ENCODE measurements at places on chromosomes 13 and 19.

GRCh38 chr19:45908956-45909355, 5.6 kb downstream of the NANOS2 start:
- no peak for DNase-seq

DNA sequence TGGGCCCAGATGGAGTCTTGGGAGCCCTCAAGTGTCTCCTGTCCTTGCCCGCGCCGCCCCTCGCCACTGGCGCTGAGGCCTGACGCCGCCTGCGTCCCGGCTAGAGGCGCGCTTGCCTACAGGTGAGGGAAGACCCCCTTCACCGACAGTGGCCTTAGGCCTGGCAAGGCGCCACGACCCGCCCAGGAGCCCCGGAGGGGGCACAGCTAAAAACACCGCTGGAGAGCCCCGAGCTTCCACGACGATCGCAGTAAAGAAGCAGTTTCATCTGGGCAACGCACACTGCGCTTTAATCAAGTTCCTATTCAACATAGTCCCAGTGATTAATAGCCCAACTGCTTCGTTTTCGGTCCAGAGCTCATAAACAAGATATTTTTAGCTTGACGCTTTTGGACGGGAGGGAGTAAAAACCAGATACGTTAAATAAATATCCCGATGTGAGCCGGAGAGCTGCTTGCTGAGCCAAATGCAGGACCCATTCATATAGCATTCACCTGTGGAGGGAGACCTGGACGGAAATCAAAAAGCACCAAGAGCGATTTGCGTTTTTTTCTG, 1.5 kb upstream of the CEBPA start:
- no peak for DNase-seq

DNA sequence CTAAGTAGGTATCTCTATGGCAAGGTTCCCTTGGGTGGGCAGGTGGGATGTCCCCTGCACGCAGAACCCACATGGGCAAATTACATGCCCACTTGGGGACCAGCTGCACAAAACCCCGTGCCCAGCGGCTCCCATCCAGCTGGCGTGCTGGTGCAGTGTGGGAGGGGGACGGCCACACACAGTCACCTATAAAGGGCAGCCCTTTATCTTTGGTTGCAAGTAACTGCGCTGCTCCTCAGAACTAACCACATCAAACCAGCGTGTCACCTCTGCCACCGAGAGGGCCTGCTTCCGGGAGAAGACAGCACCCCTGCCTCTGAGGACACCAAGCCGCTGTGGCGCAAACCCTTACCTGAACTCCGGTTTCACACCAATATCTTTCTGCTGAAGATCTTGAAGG, 32.2 kb downstream of the ANKRD27 start:
- DNase-seq, result no peak

- no peak for DNase-seq
Observed at GRCh38 chr19:5943623-5944022, 29.6 kb downstream of the CAPS start.

GRCh38 chr19:1764729-1765128, 11.4 kb downstream of the ONECUT3 start:
- DNase-seq, result no peak

DNA sequence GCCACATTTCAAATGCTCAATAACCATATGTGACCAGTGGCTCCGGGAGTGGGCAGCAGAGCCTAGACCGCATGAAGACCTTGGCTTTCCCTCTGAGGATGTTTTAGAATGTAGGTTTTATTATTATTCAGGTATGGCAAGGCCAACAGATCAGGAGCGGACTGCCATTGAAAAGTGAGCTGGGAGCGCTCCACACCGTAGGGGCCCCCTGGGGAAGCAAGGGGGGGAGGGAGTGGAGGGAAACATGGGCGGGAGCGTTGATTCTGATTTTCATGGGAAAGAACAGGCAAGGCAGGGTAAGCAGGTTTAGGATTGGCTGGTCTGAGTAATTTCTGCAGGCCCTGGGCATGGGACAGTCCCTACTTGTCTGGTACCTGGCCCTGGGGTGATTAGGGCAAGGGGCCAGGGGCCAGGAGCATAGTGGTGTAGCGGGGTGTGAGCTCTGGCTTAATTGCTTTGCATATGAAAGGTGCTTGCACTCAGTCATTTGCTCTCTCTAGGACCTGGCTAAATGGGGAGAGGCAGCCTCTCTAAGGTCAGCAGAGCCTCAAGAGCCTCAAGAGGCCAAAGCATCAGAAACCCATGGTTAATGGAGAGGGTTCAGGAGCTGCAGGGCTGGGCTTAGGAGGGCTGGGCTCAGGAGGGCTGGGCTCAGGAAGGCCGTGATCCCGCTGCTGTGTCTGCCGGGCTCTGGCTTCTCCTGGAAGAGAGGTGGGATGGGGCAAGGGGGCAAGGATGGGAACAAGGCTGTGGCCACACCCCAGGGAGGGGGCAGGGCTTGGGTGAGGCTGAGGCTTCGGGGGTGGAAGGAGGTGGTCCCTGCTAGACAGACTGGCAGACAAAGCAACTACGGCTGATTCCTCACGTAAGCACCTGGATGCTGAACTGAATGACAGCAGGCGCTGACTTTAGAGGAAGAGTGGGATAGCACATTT, 82.0 kb upstream of the WASF3 start:
- no peak for DNase-seq

DNA sequence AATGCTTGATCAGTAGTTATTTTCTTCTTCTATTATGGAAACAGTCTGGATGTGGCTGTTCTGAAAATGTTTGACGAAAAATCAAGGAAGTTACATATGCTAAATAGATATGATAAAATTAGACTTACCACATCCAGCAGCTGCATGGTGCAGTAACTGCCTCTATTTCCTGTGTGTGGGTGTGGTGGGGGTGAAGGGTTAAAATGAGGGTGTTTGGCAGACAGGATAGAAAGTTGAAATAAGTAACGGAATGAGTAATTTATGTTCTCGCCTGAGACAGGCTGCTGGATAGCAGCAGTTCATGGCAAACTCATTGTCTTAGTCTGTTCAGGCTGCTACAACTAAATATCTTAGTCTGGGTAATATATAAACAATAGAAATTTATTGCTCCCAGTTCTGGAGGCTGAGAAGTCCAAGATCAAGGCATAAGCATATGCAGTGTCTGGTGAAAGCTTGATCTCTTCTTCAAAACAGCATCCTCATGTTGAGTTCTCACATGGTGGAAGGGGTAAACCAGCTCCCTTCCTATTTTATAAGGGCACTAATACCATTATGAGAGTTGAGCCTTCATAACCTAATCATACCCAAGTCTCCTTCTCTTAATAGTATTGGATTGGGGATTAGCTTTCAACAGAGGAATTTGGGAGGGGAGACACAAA, 1248.9 kb downstream of the SLITRK5 start:
- DNase-seq, result no peak

DNA sequence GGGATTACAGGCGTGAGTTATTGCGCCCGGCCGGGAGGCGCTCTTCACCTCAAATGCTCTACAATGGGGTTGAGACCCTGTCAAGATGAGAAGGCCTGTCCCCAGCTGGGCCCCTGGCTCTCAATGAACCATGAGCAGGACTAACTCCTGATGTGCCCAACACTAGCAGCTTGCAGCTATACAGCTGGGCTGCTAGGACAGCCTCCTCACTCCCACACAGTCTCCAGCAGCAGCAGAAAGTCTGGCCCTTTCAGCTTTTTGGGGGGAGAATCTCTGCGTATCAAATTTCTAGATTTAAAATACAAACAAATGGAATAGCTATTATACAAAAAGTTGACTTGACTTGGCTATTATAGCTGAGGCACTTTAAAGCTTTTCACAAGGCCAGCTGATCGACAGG, 30.2 kb downstream of the TMTC4 start:
- DNase-seq, result no peak

- DNase-seq, result no peak
Observed at GRCh38 chr13:30618186-30618929, 638 bp downstream of the USPL1 start.

DNA sequence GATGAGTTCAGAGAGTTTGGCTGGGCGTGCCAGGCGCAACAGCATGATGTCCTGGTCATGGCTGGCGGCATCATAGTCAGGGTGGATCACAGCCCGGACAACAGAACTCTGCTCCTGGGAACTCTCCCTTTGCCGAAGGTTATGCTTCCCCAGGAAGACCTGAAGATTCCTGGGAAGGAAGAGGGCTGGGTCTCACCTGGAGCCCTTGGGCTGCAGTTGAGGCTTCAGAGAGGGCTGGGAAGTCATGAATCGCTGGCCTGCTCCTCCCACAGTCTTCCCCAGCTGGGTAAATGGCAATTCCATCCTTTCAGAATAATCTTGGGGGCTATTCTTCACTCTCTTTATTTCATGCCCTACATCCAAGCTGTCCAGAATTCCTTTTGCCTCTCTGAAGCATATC, 6.0 kb downstream of the KLK6 start:
- no peak for DNase-seq
